ENCODE measurements at places on chromosomes 4 and X.

DNA sequence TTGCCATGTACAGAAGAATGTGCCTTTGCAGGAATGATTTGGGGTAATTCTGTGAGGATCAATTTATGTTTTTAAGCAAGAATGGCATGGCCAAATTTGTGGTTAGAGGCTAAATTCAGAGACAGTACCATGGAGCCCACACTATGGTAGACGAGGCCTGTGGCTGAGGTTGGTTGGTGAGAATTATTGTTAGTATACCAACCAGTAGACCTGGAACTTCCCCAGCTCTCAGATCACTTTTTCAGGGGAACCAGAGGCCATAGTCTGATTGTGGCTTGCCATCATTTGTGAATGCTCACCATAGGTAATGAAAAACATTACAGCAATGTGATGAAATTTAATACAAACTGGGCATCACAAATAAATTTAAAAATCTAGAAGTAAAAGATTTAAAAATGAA is 56.3 kb downstream of the SHISA3 start:
- DNase-seq = no peak

GRCh38 chr4:4820261-4820660 is 39.2 kb upstream of the MSX1 start:
- DNase-seq = peak; percentile 73

DNA sequence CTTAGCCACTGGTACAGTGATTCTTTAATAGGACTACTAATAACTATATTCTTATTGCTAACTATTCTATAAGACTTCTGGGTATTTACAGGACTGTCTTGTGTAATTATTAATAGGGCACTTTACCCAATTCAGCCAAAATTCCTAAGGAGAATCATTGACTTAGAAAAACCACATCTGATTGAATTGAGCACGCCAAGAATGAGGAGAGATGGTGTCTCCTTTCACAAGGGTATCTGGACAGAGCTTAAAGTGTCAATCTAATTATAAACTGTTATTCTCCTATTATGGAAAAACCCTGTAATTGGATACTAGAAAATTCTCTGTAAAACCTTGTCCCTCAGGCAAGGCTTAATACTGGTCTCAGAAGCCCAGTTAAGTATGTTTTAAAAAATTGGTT is 111.1 kb upstream of the TLL1 start:
- DNase-seq = no peak

DNA sequence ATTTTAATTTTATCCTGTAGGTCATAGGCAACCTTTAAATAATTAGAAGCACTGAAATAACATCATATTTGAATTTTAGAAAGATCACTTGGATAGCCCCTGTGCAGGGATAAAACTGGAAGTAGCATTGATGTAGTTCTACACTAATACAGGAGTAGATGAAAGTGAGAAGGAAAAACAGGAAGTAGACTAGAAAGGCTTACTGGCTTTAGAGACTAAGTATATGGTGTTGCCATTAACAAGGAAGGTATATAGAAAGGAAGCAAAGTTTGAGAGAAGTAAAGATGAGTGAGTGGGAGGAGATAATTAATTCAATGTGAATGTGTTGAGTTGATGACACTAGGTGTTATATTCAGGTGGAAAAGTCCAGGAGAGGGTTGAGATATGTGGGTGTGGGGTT is 73.1 kb upstream of the EPGN start:
- no peak for DNase-seq

- DNase-seq = no peak
Observed at GRCh38 chr4:91267543-91267942, 1036.2 kb upstream of the GRID2 start.

DNA sequence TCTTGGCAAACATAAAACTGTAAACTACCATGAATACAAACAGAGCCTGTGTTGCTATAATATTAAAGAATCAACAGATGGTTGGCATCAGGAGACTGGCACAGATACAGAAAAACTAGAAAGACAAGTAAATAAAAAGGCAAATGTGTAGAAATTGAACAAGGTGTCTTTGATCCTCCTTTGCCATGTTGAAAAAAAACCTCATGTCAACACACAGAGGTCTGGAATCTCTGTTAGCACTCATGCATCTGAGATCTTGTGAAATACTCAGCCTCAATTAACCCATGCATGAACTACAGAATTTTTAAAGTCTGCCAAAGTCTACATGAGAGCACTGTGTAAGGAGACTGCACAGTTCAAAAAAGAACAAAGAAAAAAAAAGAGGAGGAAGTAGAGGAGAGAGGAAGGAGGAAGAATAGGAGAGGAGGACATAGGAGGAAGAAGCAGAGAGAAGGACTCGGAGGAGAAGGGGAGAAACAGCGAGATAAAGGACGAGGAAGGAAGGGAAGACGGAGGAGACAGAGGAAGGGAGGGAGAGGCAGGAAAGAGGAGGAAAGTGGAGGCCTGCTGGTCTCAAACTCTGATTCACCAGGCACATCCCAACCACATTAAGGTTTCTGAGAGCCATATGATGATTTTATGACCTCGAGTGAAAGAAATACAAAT is 52.8 kb downstream of the PRDM5 start:
- no peak for DNase-seq

DNA sequence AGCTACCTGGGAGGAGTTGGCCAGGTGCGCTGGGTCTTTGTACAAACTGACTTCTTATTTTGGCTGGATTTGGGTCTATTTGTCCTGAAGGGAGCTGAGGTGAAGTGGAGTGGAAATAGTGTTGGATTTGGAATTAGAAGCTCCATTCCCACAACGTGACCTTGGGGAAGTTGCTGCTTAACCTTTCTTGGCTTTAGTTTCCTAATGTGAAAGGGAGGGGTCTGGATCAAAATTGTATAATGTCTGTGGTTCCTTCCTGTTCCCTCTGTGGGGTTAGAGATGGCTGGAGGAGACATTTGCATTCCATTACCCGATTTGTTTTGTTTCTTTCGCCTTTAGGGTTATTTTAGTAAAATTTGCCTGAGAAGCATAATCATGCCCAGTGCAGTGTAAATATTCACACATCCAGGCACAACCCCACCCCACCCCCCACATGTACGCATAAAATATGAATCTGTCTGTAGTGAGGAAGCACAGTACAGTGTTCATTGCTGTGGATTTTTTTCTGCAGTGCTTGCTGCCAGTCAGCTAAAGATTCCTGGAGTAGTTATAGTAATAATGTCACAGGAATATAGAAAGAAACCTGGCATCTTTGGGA is 21.5 kb downstream of the JADE1 start:
- no peak for DNase-seq

GRCh38 chr4:109729718-109730618 is at the start of gene PLA2G12A:
TSS of gene PLA2G12A (minus strand) at chr4:109730070. CDS start at chr4:109729809, 261 bp downstream.
- DNase-seq = peak; percentile 57

GRCh38 chr4:158710814-158711213 is 12.4 kb downstream of the PPID start:
- DNase-seq = no peak

Measured in posterior cingulate gyrus (tissue), 11 donors.